CD4-positive, alpha-beta T cell treated with Interleukin-6 for 4 hours (primary cell): ENCODE measurements at places on chromosomes 1 and 21.
A peak's percentile ranks its signal among the peaks of the same experiment; 100 is the strongest.

DNA sequence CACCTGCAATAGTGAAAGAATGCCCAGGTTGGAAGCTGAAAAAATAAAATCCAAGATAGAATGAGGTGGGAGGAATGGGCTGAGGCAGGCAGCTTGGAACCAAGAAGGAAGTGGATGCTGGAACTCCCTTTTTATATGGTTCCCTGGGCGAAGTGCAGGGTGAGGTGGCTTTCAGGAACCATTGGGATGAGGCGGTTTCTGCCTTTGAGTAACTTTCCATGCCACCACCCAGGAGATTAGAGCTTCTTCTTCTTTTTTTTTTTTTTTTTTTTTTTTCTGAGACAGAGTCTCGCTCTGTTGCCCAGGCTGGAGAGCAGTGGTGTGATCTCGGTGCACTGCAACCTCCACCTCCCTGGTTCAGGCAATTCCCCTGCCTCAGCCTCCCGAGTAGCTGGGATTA, 17.8 kb upstream of the MRPS6 start:
- DNase-seq: no peak

DNA sequence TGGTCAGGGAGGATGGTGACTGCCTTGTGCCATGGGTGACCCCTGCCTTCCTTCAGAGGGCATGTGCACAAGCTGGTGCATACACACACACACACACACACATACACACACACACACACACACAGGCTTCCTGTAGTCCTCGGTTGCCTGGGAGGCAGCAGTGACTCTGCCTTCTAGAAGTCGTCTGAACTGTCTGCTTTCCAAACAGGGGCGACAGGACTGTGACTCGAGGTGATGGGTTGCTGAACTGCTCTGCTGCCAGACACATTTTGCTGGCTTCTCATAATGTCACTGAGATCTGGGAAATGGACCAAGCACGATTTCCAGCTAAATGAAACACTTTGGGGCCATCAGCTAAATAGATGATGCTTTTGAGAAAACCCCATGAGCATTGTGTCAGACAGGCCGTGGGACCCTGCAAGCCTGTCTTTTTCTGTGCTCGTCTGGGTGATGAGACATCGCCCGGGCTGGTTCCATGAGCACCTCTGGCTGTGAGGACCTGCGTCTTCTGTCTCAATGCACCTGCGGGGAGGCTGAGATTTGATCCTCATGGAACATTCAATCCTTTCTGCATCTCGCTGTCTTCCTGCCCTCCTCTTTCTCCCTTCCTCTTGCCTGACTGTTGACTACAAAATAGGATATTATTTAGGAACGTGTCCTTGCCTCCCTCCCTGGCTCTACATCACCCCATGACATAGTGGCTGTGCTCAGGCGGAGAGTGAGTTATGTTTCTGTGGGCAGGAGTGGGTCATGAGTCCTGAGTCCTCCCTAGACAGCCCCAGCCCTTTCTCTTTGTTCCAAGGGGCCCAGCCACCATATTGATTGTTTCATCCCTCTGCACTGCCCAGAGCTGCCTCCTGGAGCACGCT, 436.8 kb downstream of the CAMTA1 start:
- no peak for DNase-seq

GRCh38 chr1:231507476-231508355, 20.8 kb upstream of the TSNAX start:
- DNase-seq: no peak

DNA sequence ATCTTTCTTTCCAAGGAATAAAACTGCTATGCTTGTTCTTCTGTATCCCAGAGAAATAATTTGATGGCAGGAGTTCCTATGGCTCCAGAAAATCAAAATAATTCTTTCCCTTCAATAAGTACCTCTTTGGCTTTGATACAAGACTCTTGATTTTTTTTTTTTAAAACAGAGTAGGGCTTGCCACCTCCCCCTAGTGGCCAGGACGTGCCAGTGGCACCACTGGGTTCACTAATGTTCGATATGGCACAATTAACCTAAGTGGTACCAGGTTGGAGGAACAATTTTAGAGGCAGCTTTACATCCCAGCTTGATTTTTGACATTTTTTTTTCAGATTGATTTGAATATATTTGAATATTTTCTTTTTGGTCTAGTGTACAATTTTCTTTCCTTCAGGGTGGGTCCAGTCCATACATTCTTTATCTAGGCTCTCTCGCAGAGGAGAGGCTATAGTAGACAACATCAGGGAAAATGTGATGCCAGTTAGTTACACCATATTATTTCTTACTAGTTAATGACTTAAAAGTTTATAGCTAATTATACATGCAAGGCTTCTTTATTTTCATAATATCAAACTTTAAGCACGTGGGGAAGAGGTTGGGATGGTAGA, 330.9 kb downstream of the S1PR1 start:
- peak; percentile 54 for DNase-seq
